ENCODE measurements at places on chromosomes 2 and 18.

DNA sequence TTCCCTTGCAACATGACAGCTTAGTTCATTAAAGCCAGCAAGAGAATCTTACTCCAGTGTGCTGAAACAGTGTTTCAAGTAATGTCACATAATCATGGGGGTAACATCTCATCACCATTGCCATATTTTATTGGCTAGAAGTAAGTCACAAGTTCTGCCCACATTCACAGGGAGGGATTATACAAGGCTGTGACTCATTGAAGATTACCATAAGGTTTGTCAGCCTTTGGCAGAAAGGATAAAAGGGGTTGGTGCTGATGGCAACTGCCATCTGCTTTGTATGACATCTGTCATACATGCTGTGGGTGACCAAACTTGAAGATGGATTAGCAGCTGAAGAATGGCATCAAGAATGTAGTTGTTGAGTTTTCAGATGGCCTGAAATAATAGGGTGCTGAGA is 61.2 kb downstream of the KCNE4 start:
- no peak for DNase-seq

GRCh38 chr2:176280867-176281658 is 11.8 kb downstream of the MTX2 start:
- DNase-seq: no peak

DNA sequence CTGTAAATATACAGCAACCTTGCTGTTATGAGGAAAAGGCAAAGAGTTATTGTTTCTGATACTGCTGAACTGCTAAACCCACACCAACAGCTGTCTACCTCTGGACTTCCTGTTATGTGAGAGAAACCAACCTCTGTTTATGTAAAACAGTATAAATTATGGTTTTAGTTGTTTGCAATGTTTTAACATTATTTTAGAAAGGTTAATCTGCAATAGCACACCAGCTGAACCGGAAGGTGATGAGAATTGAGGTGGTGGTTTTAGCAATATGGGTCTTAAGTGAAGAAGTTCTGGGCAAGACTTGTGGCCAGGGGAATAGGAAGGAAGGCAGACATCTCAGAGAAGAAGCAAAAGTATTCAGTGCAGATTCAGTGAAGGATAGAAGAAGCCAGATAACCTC is 237.8 kb downstream of the PLCL1 start:
- DNase-seq: no peak

GRCh38 chr2:107719141-107719540 is 107.6 kb upstream of the RGPD4 start:
- DNase-seq: no peak

DNA sequence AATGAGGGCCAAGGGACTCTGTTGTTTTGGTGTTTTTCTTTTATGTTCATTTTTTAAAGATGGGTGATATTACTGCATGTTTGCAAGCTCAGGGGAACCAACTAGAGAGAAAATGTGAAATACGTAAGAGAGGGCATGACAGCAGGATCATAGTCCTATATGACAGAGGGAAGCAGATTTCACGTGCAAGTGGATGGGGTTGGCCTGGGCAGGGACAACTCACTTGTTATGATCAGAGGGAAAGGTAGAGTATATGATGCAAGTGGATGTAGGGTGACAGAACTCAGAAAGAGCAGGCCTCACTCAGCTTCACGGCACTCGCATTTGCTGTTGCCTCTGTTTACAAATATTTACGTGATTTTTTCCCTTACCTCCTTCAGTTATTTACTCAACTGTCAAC is 67.0 kb downstream of the OLA1 start:
- no peak for DNase-seq

DNA sequence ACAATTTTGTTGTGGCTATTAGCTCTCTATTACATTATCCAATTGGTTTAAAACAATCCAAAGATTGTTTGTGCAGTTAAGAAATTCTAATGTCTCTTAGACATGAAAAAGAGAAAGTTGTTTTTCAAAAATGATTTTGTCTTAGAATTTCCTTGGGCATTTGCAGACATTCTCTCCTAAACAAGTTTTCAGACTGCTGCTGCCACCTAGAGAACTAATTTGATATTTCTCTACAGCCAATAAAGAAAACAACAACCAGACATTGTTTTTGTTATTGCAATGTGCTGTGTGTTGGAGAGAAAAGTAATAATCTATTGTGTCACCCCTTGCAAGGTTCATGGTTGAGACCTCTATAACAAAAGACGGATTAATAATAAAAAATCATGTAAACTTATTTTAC is 119.0 kb upstream of the SYT4 start:
- DNase-seq: no peak

DNA sequence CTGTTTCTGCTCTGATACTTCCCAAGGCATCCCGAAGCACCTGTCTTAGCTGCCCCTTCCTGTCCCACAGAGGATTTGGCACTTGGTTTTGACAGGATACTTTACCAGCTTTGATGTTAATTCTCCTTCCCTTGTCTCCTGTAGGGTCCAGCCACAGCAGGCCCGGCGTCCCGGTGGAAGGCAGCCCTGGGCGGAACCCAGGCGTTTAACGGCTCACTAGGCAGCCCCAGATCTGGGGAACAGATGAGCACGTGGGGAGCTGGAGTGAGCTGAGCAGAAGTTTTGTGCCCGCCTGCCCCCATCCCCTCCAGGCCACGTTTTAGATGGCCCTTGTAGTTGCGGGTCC is 11.4 kb downstream of the ANKRD23 start:
- no peak for DNase-seq

DNA sequence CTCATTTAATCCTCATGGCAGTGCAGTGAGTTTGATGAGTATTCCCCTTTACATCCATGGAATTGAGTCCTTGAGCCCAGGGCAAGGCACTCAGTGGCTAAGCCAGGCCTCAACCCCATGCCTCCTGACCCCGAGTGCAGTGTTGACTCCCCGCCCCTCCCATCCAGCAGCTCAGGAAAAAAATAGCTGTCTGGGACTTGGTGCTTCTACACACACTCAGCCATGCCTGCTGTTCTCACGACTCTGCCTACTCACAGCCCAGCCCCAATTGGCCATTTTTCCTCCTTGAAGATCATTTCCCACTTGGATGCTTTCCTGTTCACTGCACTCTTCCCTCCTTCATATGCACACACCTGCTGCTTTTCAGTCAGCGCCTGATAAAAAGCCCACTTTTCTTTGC is 8.8 kb downstream of the FOSL2 start:
- DNase-seq: no peak

GRCh38 chr2:176747506-176747905 is 465.1 kb upstream of the HNRNPA3 start:
- DNase-seq: no peak

DNA sequence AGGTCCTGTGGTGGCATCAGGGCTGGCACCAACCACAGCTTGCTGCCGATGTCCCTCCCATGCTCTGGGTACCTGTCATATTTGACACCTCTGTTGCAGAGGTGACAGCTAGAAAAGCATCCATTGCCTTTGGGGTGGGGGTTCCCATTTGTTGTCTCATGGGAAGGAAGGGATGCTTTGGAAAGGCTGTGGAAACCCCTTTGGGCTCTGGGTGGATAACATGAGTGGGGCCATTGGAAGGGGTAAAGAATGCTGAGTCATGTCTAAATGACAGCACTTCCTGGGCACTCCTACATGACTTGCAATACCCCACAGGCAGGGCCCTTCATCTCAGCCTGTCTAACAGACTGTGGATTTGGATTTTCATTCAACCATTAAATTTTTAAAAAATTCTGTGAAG is 27.8 kb downstream of the CTIF start:
- no peak for DNase-seq

DNA sequence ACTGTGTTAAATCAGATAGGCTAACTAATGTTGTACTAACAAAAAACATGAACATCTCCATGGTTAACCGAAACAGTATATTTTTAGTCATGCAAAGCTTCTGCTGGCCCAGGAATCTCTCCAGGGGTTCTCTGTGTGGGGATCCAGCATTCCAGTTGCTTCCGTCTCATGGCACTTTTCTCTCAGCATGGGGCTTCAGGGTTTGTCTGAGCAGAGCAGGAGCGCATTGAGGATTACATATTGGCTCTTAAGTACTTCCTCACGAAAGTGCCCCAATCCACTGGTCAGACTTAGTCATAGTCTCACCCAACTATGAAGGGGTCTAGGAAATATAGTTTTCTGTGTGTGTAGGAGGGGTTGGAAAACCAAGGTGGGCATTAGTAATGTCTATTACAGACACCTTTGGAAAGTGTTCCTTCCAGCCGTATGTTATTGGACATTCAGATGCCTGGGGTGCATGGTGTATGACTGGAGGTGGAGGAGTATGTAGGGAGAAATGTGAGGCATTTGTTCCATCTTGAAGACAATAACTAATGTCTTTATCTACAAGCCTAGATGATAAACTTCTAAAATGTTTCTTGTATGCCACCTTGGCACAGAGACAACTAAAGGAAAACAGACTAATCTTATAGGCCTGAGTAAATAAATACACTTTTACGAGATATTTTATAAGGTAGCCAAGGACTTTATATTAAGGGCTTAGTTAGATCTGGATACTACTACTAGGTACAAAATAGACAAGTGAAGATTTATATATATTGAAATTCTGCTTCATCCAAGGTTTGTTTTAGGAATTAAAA is 123.8 kb upstream of the ZEB2 start:
- DNase-seq: no peak

- no peak for DNase-seq
Measured at GRCh38 chr2:145800151-145801091, 1280.5 kb upstream of the ZEB2 start.

GRCh38 chr2:70916291-70916690 is 19.4 kb upstream of the ATP6V1B1 start:
- DNase-seq: no peak

GRCh38 chr2:112572005-112572404 is 12.4 kb upstream of the CHCHD5 start:
- DNase-seq: no peak

- no peak for DNase-seq
Measured at GRCh38 chr2:98020992-98021713, 25.4 kb upstream of the TMEM131 start.

DNA sequence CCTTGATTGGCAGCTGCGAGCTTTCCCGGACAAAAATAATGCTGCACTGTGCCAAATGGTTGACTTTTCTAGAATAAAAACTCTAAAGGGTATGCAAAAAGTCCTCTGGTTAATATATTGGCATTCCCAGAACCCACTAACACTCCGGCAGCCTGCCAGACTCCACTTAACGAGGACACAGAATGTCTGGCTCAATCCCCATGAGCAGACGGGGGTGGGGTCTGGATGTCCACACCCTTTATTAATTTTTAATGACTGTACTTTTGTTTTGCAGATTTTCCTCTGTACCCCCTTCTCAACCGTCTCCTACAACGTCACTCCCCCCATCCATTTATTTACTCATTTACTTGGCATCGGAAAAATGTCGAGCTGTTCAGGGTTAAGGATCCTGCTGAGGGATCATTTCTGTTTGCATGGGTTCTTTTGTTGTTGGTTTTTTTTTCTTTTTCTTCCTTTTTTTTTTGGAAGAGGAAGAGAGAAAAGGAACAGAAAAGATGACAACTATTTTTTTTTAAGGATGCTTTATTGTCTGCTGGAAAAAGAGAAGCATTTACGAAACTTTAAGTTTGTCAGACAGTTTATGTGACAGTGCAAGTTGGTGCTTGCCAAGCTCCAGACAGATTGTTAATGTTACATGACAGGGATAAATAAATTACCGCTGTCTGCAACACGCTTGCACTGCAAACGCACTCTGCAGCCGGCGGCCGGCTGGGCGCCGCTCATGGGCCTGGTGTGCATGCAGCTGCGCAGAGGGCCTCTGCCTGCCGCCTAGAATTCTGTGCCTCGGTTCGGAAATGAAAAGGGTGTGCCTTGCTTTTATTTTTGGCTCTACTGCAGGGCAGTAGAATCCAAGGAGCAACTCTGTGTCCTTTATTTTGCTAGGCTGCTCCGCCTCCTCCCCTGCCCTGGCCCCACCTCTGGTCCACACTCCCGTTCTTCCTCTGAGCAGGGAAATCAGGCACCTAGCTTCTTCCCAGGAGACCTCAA is 3.6 kb downstream of the LDLRAD4 start:
- no peak for DNase-seq

DNA sequence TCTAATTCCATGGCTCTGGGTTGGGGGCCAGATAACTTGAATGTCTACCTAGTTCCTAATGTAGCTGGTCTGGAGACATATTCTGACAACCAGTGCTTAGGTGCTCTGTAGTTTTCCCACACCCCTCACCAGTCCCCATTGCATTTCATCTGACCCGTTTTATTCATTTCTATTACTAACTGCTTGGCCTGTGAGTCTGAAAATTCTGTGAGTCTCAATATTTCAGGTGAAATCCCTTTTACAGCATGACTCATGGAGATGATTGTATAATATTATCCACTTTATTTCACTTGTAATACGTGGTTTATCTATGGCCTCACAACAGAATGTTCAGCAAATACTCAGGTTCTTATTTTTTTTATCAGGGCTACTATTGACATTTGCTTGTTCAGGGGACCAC is 103.7 kb upstream of the UGP2 start:
- DNase-seq: no peak

- no peak for DNase-seq
Measured at GRCh38 chr2:116467243-116467642, 1347.2 kb upstream of the DDX18 start.

GRCh38 chr2:199477277-199477834 is 19.6 kb upstream of the SATB2 start:
- no peak for DNase-seq

GRCh38 chr18:48409591-48410094 is 460 bp upstream of the ZBTB7C start:
- no peak for DNase-seq

DNA sequence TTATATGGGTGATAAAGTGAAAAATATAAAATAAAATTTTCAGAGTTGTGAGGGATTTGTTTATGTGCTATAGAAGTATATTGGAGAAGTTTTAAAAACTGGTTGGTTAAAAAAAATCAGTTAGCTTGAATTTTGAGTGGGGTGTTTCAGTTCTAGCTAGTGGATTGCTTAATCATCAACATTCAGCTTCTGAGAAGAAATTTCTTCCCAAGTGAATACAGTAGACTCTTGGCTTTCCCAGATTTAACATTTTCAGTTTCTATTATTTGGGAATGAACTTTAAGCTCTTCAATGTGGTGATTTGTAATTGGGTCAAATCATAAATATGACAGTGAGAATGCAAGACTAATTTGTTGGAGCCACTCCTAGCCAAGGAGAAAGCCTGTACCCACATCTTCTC is 120.8 kb downstream of the PLCL1 start:
- no peak for DNase-seq

DNA sequence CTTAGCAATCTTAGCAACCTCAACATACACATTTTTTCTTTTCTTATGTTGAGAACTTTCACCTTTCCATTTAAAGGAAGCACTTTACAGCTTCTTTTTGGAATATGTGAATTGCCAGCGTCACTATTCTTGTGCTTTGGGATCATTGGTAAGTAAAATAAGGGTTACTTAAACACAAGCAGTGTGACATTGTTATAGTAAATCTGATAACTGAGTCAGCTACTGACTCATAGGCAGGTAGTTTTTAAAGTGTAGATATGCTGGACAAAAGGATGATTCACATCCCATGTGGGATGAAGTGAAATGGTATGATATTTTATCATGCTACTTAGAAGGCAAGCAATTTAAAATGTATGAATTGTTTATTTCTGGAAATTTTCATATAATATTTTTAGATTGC is 637.2 kb downstream of the DCDC2C start:
- DNase-seq: no peak

DNA sequence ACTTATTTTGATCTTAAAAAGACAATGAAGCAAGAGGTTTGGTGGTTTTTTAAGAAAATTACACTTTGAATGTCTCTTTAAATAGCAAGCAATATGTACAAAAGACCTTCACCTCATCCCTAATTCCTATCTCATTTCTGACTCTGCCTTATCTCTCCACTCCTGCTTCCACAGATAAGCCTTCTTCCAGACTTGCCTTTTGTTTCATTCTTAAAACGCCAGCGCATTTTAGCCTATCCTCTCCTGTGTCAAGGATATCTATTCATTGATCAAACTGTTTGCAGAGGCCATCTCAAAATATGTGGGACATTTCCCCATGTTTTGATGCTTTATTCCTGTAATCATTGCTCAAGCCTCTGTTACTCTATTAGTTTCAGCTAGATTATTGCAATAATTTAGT is 562.5 kb downstream of the PARD3B start:
- DNase-seq: no peak

Measured in NK-92 treated with Interleukin-12 subunit alpha and Interleukin-12 subunit beta, amount 100 ng/mL, for 24 hours (cell line).